ENCODE measurements at places on chromosomes 5 and 9.

DNA sequence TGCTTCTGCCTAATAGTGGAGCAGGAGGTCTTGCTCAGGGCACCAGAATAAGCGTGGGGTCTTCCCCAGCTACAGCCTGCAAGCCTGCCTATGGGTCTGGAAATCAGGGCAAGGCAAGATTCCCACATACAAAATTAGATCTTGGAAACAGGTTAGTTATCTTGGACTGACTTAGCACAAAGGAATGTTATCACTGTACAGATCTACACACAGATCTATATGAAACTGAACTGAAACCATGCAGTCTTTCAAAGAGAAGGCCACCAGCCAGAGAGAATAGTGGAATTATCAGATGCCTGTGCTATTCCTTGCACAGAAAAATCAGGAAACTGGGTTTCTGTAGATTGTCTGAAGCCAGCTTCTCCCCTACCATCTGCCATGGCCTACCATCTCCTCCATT, 585.7 kb downstream of the ACTL7B start:
- DNase-seq, result no peak

DNA sequence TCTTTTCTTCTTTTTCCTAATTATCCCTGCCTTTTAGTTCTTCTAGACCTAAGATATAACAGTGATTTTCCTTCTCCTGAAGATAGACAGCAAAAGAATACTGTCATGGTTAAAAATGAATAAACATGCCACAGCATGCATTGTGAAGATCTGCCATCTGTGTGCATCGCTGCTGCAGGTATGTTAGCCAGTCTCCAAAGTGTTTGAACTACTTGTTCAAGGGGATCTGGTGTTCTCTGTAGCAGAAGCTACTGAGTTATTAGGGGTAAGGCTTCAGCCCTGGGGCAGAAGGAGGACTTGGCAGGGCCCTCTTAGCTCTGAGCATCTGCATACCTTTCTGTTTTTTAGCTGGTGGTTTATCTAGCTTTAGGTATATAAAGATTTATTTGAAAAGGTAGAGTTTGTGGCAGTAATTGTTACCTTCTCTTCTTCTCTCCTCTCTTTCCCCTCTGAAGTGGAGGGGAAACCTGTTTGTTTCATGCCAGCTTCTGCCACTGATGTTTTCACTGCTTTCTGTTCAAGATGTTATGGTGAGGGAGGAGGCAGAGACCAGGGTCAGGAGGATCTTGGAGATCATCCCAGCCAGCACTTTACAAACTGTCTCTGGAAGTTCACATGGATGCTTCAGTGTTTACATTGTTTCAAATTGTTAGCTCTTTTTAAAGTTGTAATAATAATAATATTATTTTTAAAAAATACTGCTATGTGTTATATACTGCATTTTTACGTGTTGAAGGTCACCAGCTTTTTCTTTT, 25.2 kb downstream of the GALNT10 start:
- no peak for DNase-seq

DNA sequence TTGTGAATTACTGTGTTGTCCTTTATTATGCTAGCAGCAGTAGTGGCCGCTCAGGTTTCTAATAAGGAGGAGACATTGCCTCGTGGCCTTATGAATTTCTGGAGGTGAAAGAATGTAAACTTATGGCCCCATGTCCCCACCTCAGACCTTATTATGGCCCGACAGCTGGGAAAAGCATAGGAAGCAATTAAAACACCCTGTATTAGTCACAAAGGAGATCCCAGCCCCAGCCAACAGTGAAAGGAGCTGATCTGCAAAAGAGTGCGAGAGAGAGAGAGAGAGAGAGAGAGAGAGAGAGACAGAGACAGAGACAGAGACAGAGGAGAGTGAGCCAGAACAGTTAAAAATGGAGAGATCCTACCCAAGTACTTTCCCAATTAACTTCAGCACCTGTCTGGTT, 269.3 kb downstream of the DMRT2 start:
- DNase-seq, result no peak

- no peak for DNase-seq
Observed at GRCh38 chr5:168683247-168683926, 104.2 kb upstream of the PANK3 start.

DNA sequence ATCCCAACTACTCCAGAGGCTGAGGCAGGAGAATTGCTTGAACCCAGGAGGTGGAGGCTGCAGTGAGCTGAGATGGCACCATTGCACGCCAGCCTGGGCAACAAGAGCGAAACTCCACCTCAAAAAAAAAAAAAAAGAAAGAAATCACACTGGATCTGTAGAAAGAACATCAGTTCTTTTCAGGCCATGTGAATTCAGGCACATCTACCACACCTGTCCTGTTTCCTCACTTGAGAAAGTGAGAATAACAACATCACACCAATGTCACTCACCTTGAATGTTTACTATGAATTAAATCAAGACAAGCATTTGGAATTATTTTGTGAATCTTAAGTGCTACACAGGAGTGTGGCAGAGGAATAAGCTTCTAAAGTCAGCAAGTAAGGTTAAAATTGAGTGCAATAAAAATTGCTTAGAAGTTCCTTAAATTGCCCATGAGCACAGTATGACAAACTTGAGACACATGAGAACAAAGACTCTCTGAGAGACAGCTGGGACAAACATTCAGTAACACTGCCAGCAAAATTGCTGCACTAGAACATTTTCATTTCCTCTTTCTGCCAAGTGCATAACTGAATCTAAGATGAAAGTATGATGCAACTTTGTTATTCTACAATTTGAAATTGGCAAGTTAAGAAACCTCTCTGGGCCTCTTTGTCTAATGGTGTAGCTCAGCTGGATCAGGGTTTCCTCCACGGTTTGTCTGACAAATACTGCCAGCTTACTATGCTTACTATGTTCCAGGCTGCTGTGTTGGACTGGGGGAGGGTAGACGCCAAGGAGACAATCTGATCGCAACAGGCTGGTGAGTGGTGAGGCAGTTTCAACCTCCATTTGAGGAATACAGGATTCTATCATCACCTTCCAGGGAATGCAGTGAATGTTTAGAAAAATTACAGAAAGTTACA, 1.9 kb upstream of the RIC1 start:
- peak; percentile 78 for DNase-seq

DNA sequence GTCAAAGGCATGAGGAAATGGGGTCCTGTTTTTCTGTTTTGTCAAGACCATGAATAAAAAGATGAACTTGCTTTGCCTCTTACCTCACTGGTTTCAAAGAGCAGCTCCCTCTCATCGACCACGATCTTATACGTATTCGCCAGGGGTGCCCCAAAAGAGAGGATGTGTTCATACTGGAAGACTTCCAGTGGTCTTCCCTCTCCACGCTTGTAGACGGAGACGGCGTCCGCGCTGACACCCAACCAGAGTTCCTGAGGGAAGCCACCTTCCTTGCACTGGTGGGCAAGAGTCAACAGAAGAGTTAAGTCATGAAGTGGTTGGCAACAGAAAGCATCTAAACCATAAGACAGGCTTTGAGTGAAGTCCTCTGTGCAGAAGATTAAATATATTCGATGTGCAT, 51.4 kb upstream of the RETREG1 start:
- DNase-seq, result no peak
